ENCODE measurements at places on chromosomes 6 and 20.

- DNase-seq, result no peak
Measured at GRCh38 chr20:44728801-44729443, 13.8 kb downstream of the CCN5 start.

- no peak for DNase-seq
Measured at GRCh38 chr20:13684566-13685222, 46.0 kb upstream of the TASP1 start.

DNA sequence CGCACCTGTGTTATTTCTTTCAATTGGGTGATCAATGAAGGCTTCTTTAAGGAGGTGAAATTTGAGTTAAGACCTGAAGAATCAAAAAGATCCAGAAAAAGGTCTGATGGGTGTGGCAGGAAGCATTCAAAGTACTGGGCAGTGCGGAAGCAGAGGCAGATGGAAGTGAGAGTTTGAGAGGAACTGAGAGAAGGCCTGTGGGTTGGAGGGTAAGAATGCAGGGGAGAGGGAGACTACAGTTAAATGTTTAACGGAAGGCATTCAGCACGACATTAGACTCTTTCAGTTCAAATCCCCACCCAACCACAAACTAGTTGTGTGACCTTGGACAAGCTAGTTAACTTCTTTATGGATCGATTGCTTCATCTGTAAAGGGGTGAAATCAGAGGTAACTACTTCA, 50.5 kb upstream of the GCM1 start:
- no peak for DNase-seq

DNA sequence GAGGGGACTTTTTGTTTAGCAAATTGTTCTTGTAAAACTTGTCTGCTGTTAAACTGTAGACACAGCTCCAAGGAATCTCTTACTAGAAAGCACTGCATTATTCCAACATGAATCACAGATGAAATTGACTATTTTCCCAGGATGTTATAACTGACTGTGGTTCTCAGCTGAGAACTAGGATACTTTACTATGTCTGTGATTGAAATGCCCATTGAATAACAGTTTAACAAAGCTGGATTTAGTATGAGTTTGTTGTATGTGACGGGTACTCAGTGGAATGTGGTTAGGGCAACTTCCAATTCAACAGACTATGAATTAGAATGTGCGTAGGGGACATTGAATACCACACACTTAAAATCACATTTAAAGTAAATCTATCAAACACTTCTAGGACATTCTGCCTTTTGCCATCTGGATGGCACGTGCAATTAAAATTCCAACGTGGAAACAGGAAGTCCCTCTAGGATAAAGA, 193.4 kb upstream of the PREP start:
- DNase-seq, result no peak

DNA sequence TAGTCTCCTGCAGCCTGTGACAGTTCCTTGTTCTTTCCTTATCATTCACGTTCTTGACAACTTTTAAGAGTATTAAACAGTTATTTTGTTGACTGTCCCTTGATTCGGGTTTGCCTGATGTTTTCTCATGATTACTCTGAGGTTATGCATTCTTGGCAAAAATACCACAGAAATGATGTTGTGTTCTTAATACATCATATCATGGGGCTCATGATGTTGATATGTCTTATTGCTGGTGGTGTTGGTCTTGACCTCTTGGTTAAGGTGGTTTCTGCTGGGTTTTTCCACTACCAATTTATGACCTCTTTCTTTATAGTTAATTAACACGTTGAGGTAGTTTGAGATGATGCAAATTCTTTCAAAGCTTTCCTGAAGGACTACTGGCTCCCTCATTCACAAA, 59.1 kb downstream of the ZHX3 start:
- DNase-seq, result no peak

DNA sequence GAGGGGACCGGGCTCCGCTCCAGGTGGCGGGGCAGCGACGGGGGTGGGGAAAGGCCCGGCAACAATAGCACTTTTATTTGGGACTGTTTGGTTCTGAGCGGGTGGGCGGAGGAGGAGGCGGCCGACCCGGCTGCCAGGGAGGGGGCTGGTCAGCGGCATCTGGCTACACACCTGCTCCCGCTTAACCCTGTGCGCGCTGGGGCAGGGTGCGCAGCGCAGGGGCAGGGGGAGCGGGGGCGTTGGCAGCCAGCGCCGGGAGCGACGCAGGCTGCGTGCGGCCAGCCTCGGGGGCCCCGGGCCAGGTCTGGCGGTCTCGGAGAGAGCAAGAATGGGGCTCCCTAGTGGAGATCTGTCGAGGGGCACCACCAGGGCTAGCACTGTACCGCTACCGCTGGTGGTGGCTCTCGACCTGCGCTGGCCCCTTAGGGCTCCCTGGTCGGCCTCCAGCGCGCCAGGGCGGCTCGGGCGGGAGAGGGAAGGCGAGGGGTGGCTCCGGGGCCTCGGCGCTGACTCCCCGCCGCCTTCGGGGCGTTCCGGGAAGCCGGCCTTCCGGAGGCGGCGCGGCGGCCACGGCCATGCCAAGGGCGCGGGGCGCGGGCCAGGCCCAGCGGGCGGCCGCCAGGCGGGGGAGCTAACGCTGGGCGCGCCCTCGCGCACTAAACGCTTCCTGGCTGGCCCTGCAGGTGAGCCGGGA, 92.4 kb downstream of the NCR2 start:
- DNase-seq, result no peak

DNA sequence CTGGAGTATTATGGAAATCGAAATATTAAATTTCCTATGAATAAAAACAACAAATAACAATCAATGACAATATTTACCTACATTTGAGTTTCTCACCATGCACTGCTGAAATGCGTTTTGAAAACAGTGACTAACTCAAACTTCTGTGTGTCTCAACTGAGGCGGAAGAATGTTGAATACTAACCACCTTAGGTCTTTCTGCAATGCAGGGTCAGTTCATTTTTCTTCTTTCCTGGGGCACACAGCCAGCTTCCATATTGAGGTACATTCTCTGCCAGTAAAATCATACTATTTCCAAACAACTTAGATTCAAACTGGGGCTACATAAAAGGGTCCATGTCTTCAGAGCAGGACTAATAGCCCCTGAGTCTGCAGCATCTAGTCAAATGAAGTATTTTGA, 310.1 kb downstream of the UTRN start:
- DNase-seq, result no peak

DNA sequence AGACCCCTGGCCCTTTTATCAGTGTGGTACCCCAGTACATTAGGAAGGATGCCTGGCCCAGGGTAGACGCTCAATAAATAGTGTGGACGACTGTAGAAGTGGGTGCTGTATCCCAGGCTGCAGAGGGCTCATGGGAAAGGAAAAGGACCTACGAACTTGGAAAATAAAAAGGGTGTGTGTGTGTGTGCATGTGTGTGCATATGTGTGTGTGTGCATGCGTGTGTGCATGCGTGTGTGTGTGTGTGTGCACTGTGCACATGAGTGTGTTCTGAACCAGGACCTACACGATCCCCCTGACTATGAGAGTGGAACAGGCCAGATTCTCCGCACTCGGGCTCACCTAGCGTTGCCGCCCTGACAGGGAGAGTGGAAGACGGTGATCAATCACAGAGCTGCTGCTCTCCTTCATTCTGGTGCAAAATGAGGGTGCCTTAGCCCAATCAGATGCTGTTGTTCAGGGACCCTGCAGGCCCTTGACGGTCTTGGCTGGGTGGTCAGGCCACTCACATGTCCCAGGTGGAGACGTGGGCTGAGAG, 3.5 kb upstream of the UNC93A start:
- DNase-seq, result no peak

DNA sequence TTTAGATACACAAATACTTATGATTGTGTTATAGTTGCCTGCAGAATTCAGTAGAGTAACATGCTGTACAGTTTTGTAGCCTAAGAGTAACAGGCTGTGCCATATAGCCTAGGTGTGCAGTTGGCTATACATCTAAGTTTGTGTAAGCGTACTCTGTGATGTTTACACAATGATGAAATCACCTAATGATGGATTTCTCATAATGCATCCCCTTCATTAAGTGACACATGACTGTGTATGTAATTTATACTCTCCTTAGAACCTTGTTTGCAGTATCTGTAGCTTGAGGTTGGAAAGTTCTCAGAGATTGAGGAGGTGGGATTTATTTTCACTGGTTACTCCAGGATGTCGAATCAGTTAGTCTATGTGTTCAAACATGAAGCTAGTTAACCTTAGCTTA, 67.0 kb upstream of the TMEM30A start:
- no peak for DNase-seq

DNA sequence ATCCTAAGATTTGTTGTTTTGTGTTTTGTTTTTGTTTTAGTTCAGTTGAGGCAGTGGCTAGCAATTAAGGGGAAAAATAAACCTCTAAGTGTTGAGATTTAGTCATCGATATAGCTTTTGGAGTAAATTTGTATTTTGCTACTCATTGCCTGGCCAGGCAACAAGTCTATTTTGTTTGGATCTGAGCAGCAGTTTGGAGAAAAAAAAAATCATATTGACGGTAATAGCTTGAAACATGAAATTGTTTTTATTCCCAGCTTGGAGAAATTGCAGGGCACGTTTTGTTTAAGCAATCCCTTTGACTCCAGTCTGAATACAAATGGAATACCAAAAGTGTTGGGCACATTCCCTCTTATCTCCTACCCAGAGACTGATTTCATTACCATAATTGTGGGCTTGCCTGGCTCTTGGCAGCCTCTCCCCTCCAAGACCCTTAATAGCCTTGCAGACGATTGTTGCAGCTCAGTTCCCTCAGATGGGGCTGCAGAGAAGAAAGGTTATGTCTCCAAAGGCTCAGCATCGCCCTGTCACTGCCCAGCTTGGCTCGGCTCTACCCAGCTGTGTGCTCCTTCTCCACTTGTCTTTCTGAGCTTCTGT, 56.0 kb downstream of the ISM1 start:
- no peak for DNase-seq

- DNase-seq, result no peak
Measured at GRCh38 chr20:37379967-37380828, 34.3 kb downstream of the SRC start.

DNA sequence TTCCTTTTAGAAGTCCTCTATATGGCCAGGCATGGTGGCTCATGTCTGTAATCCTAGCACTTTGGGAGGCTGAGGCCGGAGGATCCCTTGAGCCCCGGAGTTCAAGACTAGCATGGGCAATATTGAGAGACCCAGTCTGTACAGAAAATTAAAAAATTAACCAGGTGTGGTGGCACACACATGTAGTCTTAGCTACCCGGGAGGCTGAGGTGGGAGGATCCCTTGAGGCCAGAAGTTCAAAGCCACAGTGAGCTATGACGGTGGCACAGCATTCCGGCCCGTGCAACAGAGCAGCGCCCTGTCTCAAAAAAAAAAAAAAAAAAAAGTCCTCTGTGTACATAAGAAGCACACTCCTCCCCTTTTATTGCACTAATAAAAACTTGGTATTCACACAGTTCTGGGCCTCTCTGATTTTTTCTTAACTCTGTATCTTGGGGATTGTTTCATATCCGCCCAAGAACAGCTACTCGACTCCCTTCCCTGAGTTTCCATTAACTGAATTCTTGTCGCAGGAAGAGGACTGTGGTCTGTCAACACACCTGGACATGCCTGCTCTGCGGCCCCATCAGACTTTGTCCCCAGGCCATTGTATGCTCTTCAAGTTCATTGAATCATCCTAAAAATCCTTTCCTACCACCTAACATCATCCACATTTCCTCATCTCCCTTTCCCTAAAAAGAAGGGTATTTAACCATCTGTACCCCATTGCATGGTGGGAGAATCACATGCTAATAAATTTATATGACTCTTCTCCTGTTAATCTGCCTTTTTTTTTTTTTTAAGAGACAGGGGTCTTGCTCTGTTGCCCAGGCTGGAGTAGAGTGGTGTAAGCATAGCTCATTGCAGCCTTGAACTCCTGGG, 25.9 kb upstream of the PPP1R3G start:
- DNase-seq, result no peak

- DNase-seq, result no peak
Measured at GRCh38 chr6:138769102-138769676, 4.4 kb upstream of the CCDC28A start.

- no peak for DNase-seq
Measured at GRCh38 chr20:50001784-50002311, 19.1 kb downstream of the SNAI1 start.

- DNase-seq, result no peak
Measured at GRCh38 chr6:162029873-162030576, 697.5 kb downstream of the PRKN start.

- no peak for DNase-seq
Measured at GRCh38 chr6:43328528-43328927, 19.9 kb upstream of the CRIP3 start.

DNA sequence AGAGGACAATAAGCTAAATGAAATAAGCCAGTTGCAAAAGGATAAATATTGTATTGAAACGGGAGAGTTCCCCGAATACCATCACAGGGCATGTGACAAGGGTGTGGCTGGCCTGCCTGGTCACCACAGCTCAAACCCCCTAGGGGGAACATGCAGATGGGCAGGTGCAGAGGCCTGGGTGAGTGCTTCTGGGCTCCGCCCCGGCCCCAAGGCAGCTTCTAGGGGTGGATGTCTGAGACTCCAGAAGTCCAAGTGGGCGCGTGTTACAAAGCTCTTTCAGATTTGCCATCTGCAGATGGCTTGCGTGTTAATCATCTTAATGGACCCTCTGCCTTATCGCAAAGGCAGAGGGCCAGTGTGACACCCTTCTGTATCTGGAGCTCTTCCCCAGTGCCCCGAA, 559.2 kb upstream of the IMPG1 start:
- no peak for DNase-seq

- DNase-seq, result no peak
Measured at GRCh38 chr20:6906871-6907270, 139.4 kb downstream of the BMP2 start.

DNA sequence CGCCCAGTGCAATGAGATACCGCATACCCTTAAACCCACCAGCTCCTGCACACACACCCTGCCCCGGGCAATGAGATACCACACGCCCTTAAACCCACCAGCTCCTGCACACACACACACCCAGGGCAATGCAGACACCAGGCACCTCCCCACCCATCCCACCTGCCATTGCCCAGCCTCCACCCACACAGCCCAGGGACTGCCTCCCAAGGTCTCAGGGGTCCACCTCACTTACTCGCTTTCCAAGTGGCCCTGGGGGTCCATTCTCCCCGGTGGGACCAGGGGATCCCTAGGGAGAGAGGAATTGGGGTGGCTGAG, 24.0 kb downstream of the COL11A2 start:
- no peak for DNase-seq

DNA sequence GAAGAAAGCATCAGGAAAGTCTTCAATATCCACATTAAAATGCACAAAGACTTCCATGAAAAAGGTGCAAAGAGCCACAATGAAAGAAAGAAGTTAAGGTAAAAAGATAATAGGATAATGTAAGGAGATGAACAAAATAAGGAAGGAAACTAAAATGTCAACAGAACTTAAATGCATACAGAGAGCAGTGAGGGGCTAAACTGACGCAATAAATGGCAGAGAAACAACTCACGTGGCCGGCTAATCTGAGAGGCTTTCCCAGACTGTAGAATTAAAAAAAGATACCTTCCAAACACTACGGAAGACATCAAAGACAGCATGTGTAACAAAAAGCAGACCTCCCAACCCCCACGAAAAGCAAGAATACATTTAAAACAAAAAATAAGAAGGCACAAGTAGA, 73.7 kb downstream of the GMDS start:
- no peak for DNase-seq

DNA sequence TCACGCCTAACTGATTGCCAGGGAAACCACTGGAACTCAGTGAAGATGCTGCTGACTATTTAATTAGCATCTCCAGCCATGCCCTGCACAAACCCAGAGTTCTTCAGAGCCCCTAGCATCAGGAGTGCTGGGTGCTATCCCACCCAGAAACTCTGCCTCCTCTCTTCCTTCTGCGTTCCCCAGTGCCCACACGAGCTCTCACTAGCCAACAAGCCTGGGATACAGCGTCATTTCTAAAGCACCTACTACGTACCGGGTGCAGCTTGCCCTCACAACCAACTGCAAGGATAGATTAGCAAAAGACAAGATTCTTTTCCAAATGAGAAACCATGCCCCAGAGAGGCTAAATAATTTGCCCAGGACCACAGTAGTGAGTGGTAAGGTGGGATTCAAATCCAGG, 105.2 kb upstream of the FOXP4 start:
- no peak for DNase-seq

Measured in activated gamma-delta T cell treated with Interleukin-2 at 50 U/mL for 16 hours (primary cell).